ENCODE measurements at places on chromosomes 13 and 19. TPM values are rescaled to one million over a fixed set of nuclear protein-coding genes. Genes with fewer than 3 reads are reported as not detected.

ZNF790 gene
- 10.1 TPM for total RNA-seq

- no peaks in the 10 kb centered on the region for H3K36me3 ChIP-seq
- no peak overlapping the region for H3K27ac ChIP-seq
- peaks cover 30% of the 10 kb centered on the region for H3K4me1 ChIP-seq
- H3K27me3 ChIP-seq = peaks cover 4% of the 10 kb centered on the region
- DNase-seq = no peak
- H3K4me3 ChIP-seq = no peak overlapping the region
Observed at GRCh38 chr19:6020166-6020882, 42.4 kb upstream of the RANBP3 start.

DNA sequence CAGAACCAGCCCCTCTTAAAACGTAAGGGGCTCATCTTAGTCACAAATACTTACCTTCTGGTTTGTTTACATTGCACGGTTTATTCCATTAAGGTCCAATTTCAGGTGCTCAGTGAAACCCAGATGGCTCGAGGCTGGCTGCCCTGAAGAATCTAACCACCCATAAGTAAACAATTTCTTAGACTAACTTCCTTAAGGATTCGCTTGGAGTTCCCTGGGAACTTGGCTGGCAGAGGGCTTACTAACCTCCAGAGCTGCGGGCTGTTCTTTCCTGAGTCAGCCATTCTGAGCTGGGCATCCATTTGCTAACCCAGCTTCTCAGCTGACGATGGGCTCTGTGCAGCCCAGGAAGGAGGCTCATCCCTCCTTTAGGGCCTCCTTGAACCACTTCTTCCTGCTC is 262.1 kb downstream of the FGF9 start:
- peaks cover 12% of the 10 kb centered on the region for H3K4me1 ChIP-seq
- no peaks in the 10 kb centered on the region for H3K36me3 ChIP-seq
- no peak overlapping the region for H3K4me3 ChIP-seq
- DNase-seq = no peak

DNA sequence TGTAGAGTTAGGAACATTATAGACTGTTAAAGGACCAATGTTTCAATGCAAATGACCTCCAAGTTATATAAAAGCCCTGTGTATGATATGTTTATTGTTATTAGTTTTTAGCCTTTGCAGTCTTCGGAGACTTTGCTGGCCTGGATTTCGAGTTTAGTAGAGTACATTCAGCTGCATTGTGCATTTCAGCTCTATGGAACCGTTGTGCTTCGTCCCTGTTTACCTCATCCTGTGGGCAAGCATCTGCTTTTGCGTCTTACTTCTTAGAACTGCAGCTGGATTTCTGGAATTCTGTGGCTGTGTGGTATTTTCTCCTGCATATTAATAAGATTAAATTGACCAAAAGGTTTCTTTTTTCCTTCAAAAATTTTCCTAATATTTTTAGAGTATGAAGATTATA is 138.6 kb downstream of the KCNRG start:
- H3K27me3 ChIP-seq = no peaks in the 10 kb centered on the region
- no peaks in the 10 kb centered on the region for H3K36me3 ChIP-seq
- no peak overlapping the region for H3K4me3 ChIP-seq
- peaks cover 35% of the 10 kb centered on the region for H3K4me1 ChIP-seq
- no peak overlapping the region for H3K27ac ChIP-seq

SYNGR4 gene
- total RNA-seq = not detected

- DNase-seq = no peak
- peaks cover 4% of the 10 kb centered on the region for H3K36me3 ChIP-seq
- peaks cover 5% of the 10 kb centered on the region for H3K4me1 ChIP-seq
- no peaks in the 10 kb centered on the region for H3K27me3 ChIP-seq
- no peak overlapping the region for H3K27ac ChIP-seq
Observed at GRCh38 chr13:33172911-33173310, 112.6 kb downstream of the STARD13 start.

C5AR2 gene
- total RNA-seq = not detected

Data from type B pancreatic cell (in vitro differentiated cells).